ENCODE measurements at places on chromosomes 2 and 18. TPM values are rescaled to one million over a fixed set of nuclear protein-coding genes. Genes with fewer than 3 reads are reported as not detected.

GRCh38 chr2:100242476-100242875 lies 79.8 kb downstream of the LONRF2 start:
- no peak for DNase-seq

DNA sequence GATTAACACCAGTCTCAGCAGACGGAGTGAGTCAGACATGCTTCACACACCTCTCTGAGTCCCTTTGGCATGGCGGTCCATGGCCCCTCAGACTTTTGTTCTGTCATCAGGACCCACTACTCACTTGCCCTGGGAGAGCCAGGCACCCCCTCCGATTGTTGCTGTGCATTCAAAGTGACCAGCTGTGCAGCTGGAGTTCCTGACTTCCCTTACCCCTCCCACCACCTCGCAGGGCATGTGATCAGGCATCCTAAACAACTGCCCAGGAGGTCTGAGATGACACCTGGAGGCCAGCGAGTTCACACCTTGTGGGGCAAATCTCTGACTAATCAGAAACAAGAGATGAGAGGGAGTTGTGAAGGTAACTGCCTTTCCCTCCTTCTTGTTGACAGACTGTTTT lies 35.3 kb upstream of the HDAC4 start:
- no peak for DNase-seq

The GLB1L gene
- total RNA-seq: 4.5 TPM

The FRZB gene
- not detected for total RNA-seq

The FBXO41 gene
- total RNA-seq: 11.5 TPM

GRCh38 chr2:128377071-128377910 lies 58.6 kb upstream of the HS6ST1 start:
- DNase-seq: no peak

The ABCG5 gene
- total RNA-seq: not detected

The GPR75 gene
- total RNA-seq: 4.9 TPM

DNA sequence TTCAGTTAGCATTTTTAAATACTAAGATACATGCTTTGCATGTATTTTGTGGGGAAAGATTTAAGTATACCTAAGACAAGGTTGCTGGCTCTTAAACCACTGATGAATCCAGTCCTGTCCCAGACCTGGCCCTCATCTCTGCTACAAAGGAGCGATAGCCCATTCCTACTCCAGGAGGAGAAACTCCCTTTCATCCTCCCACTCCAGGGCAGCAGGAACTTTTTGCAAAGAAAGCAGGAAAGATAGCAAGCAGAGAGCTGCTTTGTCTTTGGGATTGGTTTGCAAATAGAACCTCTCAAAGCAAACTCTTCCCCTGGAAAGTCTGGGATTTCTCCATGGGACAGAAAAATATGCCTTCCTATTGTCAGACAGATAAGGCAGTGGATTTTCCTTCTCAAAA lies 43.6 kb upstream of the COPS8 start:
- DNase-seq: no peak

GRCh38 chr2:21024722-21025389 lies 19.0 kb downstream of the APOB start:
- DNase-seq: no peak

- no peak for DNase-seq
These were observed 28.2 kb upstream of the ANKRD62 start for GRCh38 chr18:12065397-12065796.

GRCh38 chr2:95174031-95174542 lies 8.5 kb downstream of the ZNF2 start:
- DNase-seq: no peak

DNA sequence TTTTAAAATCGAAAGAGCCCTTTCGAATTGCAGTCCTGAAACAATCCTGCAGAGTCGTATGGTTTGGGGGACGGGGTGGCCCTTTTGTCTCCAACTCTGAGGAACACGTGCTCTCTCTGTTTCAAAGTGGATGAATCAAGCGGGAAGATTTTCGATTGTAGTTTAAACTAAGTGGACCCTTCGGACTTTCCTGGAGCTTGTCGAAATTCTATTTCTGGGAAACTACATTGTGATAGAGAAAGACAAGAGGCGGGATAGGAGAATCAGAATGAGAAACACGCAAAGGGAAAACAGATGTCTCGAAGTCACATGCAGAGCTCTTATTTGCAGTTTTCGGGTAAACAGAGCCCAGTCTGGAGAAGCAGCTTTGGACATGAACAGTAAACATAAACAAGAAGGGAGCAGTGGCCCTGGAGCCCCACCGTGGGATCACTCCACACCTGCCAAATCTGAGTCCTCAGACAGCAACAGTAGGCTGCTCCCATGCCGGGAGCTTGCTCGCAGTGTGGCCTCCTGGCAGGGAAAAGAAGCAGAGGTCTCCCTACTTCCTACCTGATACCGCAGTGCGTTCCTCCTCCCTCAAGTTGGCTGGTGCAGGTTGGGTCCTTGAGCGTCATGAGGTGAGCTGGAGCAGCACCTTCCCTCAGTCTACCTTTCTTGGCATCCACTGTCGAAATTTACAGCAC lies 202.4 kb downstream of the SLC4A3 start:
- no peak for DNase-seq

The FIGN gene
- total RNA-seq: not detected

DNA sequence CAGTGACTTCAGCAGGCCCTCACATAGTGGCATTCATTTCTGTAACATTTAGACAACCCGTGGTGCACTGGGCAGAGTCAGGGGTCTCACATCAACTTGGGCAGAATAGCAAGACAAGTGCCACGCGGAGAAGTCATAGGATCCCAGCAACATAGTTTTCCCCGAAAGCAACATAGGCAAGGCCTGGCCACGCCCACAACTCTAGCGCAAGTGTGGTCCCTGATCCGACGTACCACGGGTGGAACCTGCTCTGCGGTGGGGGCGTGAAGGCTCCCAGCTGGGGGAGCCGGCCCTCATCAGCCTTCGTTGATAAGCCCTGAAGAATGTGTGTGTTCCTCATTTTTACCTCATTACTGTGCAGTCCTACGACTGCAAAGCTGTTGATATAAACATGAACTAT lies 261.2 kb downstream of the EIPR1 start:
- no peak for DNase-seq

DNA sequence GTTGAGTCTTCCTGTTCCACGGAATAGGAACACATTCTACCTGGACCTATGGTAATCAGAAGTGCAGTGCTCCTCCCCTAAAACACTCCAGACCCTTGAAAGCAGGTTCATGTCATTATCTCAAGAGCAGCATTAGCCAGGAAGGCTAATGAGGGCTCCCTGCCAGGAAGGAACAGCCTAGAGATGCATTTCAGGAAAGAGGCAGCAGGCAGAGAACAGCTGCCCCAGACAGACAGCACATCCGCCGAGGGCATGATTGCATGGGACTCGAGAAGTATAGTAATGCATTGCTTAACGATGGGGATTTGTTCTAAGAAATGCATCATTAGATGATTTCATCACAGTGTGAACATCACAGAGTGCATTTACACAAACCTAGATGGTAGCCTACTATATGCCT lies 171.5 kb downstream of the ALK start:
- no peak for DNase-seq

DNA sequence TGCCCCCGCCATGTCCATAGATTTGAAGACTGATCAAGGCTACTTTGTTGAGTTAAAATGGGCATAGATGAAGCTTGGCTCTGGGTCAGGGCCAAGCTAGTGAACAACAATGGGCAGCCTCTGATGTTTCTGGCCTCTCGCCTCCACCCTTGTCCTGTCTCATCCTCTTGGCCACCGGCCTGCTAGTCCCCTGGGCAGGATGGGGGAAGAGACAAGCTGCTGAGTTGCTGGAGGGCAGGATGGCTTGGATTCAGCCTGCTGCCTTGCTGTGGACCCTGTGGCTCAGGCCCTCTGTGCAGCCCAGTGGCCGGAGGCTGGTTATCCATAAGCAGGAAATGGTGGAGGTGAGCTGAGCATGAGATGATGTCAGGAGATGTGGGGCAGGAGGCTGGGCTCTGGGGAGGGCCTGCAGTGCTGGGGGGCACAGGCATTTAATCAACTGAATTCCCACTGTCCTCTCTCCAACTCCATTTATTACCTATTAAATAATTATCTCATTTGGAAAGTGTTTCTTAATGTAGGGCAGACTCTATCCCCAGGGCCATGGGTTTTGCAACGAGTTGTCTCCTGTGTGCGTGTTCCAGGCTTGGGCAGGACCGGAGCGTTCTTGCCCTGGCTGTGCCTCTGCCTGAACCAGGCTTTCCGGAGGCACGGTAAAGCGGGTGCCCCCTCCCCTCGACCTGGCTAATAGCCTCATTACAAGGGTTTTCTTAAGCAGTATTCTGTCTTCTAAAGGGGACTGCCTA lies 122.9 kb downstream of the GLI2 start:
- no peak for DNase-seq

DNA sequence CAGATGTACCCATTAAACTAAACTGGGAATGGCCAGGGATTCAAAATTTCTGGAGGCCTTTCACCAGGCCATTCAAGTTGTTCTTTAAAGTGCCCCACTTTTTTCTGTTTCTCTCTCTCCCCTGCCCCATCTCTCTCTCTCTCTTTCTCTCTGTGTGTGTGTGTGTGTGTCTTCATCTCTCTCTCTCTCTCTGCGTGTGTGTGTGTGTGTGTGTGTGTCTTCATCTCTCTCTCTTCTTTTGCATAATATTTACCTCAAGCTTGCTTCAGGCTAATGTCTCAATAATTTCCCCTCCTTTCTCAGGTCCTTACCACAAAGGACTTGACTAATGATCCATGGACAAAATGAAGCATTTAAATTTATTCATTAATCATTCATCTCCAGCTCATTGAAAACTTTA lies 164.2 kb upstream of the KLHL14 start:
- DNase-seq: no peak

DNA sequence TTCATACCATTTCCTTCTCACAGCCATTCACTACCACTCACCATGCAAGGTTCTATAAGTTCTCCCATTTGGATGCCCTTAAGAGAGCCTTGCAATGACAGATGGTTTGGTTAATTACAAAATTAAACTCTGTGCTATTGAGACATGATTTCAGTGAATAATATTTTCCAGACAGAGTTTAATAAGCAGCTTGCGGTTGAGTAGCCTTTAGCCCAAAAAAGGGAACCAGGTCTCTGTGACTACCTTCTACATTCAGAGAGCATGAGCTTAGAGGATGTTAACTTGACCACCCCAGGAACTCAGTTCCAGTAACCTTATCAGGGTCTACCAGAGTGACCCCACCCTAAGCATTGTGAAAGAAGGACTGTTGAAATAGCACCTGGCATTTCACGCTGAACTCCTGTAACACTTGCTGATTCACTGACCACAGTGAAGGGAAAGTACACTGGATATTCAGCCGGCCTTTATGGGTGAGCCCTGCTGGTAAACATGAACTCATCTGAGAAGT lies 1173.1 kb upstream of the ZEB2 start:
- DNase-seq: peak; percentile 6

DNA sequence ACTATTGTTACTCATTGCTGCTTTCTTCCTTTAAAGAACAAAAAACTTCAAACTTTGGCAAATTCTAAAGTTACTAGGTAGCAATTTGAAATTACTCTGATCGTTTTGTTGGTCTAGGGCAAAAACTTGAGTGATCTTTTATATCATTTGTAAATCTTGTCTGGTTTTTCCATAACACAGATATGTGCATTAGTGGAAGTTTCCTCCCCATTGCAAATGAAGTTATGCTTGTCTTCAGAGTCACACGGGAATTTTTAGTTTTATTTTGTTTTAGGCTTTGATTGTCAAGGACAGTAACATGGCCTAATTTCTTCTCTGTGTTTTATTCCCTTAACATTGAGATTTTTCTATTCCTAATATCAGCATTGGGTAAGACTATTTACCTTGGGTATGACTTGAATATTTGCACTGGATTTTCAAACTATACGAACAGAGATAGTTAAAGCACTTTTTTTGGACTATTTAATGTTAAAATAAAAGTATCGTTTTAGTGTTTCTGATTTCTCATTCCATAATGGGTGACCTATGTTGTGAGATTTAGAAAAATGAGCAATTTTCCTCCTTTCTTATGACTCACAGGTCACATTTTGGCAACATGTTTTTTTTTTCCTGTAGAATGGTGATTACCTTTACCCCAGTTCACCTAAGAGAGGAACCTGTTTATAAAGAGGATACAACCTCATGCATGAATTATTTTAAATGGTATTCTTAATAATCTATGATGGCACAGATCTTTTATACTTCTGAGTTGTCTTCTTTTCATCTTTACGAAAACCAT lies 65.0 kb downstream of the BABAM2 start:
- no peak for DNase-seq

DNA sequence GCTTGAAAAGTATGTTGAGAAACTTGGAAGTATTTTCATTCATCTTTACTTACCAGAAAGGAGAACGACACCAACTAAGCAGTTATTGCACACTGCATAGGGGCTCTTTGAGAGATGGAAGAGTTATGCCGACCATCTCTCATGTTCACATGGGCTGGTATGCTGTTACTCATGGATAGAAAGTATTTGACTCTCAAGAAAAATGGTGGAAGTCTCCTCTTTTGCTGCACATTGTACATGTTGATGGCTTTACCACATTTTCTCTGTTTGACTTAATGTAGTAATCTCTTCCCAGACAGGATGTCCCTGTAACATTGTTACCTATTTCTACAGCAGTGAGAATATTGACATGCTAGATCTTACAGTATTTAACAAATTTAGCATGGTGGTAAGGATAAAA lies 23.2 kb downstream of the CAB39 start:
- no peak for DNase-seq

DNA sequence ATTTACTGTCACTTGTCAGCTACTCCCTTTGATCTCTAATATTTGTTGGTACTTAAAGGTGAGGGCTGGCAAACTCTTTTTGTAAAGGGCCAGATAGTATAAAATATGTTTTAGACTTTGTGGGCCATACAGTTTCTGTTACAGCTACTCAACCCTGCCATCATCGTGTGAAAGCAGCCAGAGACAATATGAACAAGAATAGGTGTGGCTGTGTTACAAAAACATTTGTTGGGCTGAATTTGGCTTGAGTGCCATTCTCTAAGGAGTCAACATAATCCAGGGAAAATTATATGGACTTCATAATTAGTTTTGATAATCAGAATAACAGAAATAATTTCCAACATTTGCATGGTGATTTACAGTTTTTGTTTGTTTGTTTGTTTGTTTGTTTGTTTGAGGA lies 190.6 kb downstream of the LTBP1 start:
- no peak for DNase-seq

The PDIA6 gene
- 57.4 TPM for total RNA-seq

DNA sequence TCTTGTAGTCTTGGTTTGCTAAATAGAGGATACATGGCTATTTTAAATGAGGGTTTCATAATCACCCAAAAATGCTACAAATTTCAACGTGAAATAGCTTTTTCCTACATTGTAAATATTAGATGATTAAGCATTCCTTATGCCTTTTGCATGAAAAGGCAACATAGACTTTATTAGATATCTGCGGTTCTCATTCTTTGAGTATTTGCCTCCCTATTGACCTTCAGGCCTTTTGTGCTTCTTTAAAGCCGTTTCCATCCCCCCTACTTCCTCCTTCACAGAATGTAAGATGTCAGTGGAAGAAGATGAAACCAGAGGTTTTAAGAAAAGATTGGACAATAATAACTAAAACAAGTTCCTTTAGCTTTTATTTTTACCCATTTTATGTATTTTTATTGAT lies 144.1 kb downstream of the UBE2E3 start:
- DNase-seq: no peak

DNA sequence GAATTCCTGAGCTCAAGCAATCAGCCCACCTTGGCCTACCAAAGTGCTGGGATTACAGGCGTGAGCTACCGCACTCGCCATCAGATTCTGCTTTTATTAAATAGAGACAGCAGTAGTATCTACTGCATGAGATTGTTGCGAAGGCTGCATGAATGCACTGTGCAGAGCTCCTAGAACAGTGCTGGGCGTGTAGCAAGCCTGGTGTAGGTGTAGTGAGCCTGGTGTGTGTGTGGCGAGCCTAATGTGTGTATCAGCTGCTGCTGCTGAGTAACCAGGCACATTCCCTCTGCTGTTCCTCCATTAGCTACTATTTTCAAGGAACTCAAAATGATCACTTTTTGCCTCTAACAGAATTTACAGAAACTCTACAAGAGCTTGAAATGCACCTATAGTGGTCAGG lies 57.6 kb downstream of the PTPRM start:
- no peak for DNase-seq

The RBKS gene
- total RNA-seq: 11.5 TPM

Data from natural killer cell (primary cell).